ENCODE measurements at places on chromosomes 11 and 22.

DNA sequence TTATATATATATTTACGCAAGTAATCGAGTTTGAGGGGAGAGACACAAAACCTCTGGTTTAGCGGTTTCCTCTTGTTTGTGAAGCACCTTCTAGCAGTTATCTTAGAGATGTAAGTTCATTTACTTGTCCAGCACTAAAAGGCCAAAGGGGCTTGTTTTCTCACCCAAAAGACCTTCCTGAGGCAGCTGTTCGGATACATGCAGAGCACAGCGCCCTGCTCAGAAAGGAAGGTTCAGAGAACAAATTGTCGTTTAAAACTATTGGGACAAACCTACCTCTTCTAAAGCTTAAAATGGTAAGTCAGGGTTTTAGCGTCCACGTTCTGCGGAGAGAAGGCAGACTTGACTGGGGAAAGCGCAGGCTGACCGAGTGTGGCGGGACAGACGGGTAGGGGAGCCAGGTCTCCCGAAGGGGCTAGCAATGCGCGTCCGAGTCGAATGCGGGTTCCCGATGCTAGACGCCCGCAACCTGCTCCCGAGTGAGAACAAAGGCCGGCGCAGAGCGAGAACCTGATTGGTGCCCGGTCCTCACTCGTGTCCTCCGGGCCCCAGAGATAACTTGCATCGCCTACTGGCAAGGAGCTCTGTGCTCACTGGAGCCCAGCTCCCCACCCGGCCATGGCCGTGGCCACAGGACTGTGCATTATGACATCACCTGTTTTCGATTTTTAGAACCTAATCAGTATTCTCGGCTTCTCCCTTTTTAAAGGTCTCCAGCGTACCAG lies 1.0 kb upstream of the SESN3 start:
- DNase-seq: peak; percentile 81

DNA sequence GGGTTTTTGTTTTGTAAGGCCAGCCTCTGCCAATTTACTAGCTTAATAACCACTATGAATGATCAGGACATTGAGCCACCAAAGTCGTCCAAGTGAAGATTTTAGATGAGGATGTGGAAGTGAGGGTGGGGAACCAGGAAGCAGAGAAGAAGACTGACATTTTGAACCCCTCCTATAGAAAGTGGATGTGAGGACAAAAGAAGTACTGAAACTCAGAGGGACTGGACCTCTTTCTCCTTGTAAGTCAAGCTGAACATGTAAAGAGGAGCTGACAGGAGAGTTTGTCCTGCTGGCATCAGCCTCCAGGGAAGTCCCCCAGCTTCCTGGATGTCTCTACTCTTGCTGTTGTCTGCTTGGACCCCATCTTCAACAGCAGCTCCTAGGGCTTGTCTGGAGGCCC lies 338.2 kb upstream of the NCAM1 start:
- DNase-seq: no peak

DNA sequence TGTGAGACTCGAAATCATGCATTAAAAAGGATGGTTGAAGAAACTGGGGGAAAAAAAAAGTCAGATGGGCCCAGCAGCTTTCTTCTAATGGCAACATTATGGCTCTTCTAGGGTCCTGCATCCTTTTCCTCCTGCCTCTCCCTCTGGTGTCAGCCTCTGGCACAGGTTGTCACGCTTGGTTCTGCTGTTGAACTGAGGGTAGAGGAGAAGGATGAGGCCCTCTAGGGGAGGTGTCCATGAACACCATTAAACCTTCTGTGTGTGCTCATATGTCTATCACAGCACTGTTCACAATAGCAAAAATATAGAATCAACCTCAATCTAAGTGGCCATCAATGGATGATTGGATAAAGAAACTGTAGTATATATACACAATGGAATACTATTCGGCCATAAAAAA lies 36.0 kb downstream of the BUD13 start:
- no peak for DNase-seq

DNA sequence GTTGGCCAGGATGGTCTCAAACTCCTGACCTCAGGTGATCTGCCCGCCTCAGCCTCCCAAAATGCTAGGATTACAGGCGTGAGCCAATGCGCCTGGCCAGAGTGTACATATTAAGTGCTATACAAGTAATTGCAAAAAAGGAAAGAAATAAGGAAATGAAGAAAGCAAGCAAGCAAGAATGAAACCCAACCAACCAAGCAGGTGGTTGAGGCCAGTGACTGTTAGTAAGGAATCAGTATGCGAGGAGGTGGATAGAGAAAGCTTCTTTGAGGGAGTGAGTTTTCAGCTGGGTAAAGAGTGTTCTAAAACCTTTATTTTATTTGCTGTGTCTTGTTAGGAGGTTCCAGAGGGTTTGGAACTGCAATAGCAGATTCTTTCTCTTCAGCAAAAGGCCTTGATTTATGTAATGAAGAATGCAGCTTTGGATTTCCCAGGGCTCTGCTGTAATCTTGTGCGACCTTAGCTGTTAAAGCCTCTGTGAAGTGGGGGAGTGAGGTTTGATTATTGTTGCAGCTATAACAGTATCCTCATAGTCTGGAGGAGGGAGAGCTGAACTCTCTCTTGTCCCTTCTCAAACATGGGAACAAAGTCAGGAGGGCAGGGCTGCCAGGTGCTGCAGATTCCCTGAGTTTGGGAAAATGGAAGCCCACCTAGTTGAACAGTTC lies 5.7 kb downstream of the AMPD3 start:
- DNase-seq: no peak

DNA sequence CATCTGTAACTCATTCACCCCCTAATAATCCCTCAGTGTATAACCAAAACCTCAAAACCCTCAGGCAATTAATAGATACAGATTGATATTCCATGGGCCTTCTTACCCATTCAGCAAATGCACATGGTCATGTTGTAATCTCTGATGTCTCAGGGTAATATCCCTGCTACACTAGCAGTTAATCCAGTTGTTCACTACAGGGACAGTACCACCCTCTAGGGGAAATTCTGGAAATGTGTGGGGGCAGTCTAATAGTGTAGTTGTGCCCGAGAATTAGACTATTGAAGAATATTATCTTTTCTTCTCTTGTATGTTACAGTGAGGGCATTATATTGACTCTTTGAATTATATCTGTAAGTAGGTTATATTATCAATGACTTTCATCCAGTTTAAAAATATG lies 175.4 kb downstream of the CWF19L2 start:
- DNase-seq: no peak
